ENCODE measurements at places on chromosomes 3 and 15.
A peak's percentile ranks its signal among the peaks of the same experiment; 100 is the strongest.

GRCh38 chr3:61184956-61185355 lies 66.3 kb downstream of the FHIT start:
- H3K27ac ChIP-seq = no peak overlapping the region
- H3K4me1 ChIP-seq = peaks cover 16% of the 10 kb centered on the region
- no peaks in the 10 kb centered on the region for H3K27me3 ChIP-seq
- H3K4me3 ChIP-seq = no peak overlapping the region

- H3K4me3 ChIP-seq = no peak overlapping the region
- DNase-seq = no peak
- no peaks in the 10 kb centered on the region for H3K36me3 ChIP-seq
- no peaks in the 10 kb centered on the region for H3K27me3 ChIP-seq
- no peak overlapping the region for H3K27ac ChIP-seq
Measured at GRCh38 chr3:114994554-114995341, 152.3 kb downstream of the ZBTB20 start.

GRCh38 chr15:83283813-83284558 lies 478 bp downstream of the BNC1 start:
- H3K36me3 ChIP-seq = no peaks in the 10 kb centered on the region
- DNase-seq = peak; percentile 47
- H3K27ac ChIP-seq = no peak overlapping the region
- H3K4me3 ChIP-seq = peak overlapping the region; percentile 87
- peaks cover 62% of the 10 kb centered on the region for H3K27me3 ChIP-seq
- H3K4me1 ChIP-seq = peaks cover 40% of the 10 kb centered on the region

DNA sequence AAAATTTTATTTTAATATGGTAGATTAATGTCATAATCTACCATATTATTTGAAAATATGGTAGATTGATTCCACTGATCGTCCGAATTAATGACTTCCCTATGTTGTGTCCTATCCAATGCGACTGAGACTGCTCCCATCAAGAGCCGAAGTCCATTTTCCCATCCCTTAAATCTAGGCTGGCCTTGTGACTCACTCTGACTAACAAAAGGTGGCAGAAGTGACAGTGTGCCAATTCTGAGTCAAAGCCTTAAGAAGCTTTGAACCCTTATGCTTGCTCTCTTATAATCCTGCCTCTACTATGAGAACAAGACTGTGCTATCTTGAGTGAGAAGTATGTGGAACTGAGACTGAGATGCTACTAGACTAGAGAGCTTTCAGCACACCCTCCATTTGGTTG lies 387.2 kb downstream of the ROBO1 start:
- H3K27ac ChIP-seq = no peak overlapping the region
- H3K27me3 ChIP-seq = no peaks in the 10 kb centered on the region
- H3K36me3 ChIP-seq = no peaks in the 10 kb centered on the region
- no peak overlapping the region for H3K4me3 ChIP-seq

- H3K27ac ChIP-seq = peak overlapping the region; percentile 100
- H3K4me3 ChIP-seq = no peak overlapping the region
- peaks cover 6% of the 10 kb centered on the region for H3K27me3 ChIP-seq
- no peaks in the 10 kb centered on the region for H3K36me3 ChIP-seq
- DNase-seq = peak; percentile 74
- H3K4me1 ChIP-seq = peaks cover 32% of the 10 kb centered on the region
Measured at GRCh38 chr3:79019137-79019923, 748.5 kb downstream of the ROBO1 start.

DNA sequence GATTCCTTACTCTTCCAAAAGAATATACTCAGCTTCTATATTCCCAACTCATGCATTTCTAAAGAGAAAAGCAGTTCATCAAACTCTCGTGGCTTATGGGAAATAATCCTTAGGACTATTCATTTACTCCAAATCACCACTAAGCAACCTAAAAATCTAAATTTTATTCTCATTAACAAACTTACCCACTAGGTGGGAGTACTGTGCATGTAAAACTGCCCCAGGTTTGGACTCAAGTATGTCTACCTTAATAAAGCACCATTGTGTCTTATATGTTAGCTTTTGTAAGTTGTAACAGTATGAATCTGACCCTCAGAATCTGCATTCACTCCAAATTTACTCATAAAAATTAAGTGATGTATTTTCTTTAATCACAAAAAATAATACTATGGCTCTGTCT lies 25.3 kb downstream of the RAD18 start:
- H3K36me3 ChIP-seq = peaks cover 36% of the 10 kb centered on the region
- no peak overlapping the region for H3K4me3 ChIP-seq
- no peaks in the 10 kb centered on the region for H3K4me1 ChIP-seq
- no peak overlapping the region for H3K27ac ChIP-seq

- peaks cover 68% of the 10 kb centered on the region for H3K4me1 ChIP-seq
- H3K27ac ChIP-seq = peak overlapping the region; percentile 90
- H3K27me3 ChIP-seq = peaks cover 4% of the 10 kb centered on the region
- H3K36me3 ChIP-seq = peaks cover 67% of the 10 kb centered on the region
- H3K4me3 ChIP-seq = no peak overlapping the region
Measured at GRCh38 chr3:139527265-139527664, 12.3 kb downstream of the RBP1 start.

DNA sequence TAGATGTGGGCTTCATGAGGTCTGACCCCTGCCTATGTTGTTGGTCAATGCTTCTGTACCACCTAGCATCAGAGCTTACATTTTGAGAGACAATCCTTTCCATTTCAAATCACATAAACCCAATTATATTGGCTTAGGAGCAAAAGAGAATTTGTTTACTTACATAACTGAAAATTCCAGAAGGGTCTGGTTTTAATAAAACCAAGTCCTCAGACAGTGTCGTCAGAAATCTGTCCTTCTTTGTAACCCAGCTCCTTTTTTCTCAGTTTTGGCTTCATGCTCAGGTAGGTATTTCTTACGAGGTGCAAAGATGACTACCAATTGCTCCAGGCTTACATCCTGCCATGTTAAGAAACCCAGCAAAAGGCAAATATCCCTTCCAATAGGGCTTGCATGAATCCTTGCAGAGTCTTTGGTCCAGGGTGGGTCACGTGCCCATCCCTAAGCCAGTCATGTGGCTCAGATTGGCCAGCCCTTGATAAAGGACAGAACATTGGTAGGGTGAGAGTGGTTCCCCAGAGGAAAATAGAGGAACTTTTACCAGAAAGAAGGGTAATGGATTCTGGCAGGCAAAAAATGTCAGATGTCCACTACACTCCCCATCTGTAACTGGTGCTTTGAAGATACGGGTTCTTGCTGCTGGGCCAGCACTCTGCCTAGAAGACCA lies 50.2 kb upstream of the VILL start:
- peaks cover 33% of the 10 kb centered on the region for H3K4me1 ChIP-seq

DNA sequence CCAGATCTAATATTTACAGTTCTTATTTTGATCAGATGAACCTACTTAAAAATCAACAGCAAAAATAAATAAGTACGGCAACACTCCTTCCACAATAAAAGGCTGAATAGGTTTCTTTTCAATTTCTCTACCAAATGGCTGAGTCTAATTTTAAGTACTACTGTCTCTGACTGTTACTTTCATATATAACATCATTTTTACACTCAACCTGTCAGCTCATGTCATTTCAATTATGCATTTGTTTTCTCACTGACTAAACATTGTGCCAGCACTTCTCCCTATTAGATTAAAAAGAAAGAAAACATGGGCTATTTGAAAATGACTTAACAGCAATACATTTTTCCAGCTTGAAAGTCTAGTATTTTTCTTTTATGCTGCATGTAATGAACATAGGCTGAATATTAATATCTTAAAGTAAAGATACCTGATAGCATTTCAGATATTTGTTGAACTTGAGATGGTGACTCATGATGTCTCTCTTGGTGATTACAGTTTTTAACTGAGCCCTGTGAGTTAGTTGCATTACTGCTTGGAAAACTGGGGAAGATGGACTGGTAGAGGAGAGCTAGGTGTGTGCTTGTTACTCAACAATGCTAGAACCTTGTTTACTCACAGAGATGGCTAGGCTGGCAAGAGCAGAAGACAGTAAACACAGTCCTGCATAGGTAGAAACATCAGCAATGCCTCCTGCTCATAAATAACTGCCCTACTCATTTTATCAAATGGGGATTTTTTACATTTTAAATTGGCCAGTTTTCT lies 73.9 kb downstream of the PEX5L start:
- H3K27ac ChIP-seq = no peak overlapping the region
- no peaks in the 10 kb centered on the region for H3K27me3 ChIP-seq
- DNase-seq = no peak
- no peaks in the 10 kb centered on the region for H3K36me3 ChIP-seq

GRCh38 chr3:149332771-149333170 lies 665 bp downstream of the TM4SF18 start:
- no peaks in the 10 kb centered on the region for H3K36me3 ChIP-seq
- no peak for DNase-seq
- H3K27me3 ChIP-seq = peaks cover 9% of the 10 kb centered on the region
- H3K27ac ChIP-seq = no peak overlapping the region
- H3K4me1 ChIP-seq = peaks cover 9% of the 10 kb centered on the region

GRCh38 chr3:33659856-33660434 lies 58.1 kb downstream of the CLASP2 start:
- DNase-seq = no peak
- no peaks in the 10 kb centered on the region for H3K27me3 ChIP-seq
- no peaks in the 10 kb centered on the region for H3K36me3 ChIP-seq
- H3K4me3 ChIP-seq = peak overlapping the region; percentile 81
- peak overlapping the region; percentile 89 for H3K27ac ChIP-seq

DNA sequence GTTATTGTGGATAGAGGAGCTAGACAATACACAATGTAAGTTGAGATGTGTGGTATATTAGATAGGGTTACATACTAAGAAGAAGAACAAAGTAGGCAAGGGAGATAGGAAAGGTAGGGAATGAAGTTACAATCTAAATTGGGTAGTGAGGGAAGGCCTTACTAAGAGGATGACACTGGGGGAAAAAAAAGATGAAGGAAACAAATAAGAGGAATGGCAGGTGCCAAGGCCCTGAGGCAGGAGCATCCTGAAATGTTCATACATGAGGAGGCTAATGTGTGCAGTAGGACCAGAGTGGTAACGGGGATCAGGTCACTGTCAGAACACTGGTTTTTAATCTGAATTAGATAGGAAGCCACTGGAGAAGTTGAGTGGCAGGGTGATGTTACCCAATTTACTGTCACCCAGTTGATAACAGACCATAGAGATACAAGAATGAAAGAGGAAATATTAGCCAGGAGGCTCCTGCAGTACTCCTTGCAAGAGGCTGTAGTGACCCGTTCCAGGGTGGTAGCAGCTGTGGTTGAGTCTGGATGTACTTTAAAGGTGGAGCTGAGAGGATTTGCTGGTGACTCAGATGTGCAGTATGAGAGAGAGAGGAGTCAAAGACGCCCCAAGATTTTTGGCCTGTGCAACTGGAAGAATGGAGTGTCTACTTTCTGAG lies 14.4 kb downstream of the RTP1 start:
- no peak for DNase-seq
- H3K4me1 ChIP-seq = peaks cover 16% of the 10 kb centered on the region
- H3K27ac ChIP-seq = no peak overlapping the region
- peaks cover 14% of the 10 kb centered on the region for H3K27me3 ChIP-seq

DNA sequence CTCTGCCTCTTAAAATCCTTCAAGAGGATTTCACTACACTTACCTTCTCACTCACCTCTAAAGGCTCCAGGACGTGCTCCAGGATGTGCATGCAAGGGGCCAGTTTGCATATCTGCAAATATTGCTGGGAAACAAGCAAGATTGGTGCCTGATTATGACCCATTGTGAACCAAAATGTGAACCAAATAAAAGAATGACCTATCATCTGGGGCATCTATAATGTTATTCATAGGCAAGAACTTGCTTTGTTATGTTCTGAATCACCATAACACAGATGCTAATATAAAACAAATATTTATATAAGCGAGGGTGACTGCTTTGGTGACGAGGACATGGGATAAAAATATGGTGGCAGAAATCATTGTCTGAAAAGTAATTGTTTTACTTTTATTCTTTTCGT lies 5.5 kb downstream of the IL12A start:
- H3K27ac ChIP-seq = no peak overlapping the region
- H3K4me1 ChIP-seq = peaks cover 7% of the 10 kb centered on the region
- H3K4me3 ChIP-seq = no peak overlapping the region
- no peak for DNase-seq
- peaks cover 33% of the 10 kb centered on the region for H3K27me3 ChIP-seq

DNA sequence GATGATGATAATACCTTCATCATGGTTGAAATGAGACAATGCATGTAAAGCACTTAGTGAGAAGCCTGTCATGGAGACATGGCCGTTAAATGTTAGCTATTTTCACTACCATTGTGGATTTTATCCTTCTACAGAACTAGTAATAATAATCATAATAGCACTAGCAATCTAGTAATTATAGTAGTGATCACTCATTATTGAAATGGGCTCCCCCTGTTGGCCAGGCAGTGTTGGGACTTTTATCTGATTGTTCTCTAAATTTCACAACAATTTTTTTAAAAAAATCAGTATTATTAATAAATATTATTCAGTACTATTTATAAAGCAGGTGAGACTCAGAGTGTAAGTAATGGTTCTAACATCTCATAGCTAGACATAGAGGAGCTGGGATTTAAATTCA lies 396.3 kb downstream of the IL5RA start:
- no peak overlapping the region for H3K27ac ChIP-seq
- H3K27me3 ChIP-seq = no peaks in the 10 kb centered on the region
- H3K4me1 ChIP-seq = peaks cover 6% of the 10 kb centered on the region

GRCh38 chr3:11726146-11726545 lies 82.4 kb upstream of the VGLL4 start:
- peaks cover 51% of the 10 kb centered on the region for H3K27me3 ChIP-seq
- no peak for DNase-seq
- H3K27ac ChIP-seq = no peak overlapping the region
- peaks cover 12% of the 10 kb centered on the region for H3K4me1 ChIP-seq
- no peaks in the 10 kb centered on the region for H3K36me3 ChIP-seq

DNA sequence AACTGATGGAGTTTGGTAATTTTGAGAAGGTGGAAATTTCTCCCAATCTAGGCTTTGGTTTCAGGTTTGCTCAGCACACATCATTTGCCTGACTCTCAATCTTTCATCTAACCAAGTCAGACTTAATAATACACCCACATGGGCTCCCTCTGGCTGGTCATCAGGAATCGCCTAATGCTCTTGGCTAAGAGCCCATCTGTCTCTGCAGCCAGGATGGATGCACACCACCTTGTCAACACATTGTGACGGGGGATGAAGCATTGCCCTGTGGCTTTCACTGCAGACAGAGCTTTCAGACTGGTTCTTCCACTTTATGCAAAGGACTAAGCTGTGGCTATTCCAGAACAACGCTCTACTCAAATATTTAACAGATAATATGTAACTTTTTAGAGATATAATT lies 3.0 kb upstream of the HDGFL3 start:
- no peak overlapping the region for H3K4me3 ChIP-seq
- H3K27me3 ChIP-seq = no peaks in the 10 kb centered on the region
- H3K4me1 ChIP-seq = peaks cover 10% of the 10 kb centered on the region
- no peak overlapping the region for H3K27ac ChIP-seq

GRCh38 chr3:12796171-12797123 lies at the start of gene CAND2:
Gene CAND2 (plus strand): TSS chr3:12796680. CDS start chr3:12796721, 41 bp downstream.
- H3K4me3 ChIP-seq = peak within 1 kb of the TSS; percentile 85
- peak; percentile 75 for DNase-seq
- peaks cover 8% of the 10 kb centered on the region for H3K27me3 ChIP-seq
- peaks cover 35% of the 10 kb centered on the region for H3K4me1 ChIP-seq
- H3K27ac ChIP-seq = no peak within 1 kb of the TSS
- no peaks in the 10 kb centered on the region for H3K36me3 ChIP-seq

- H3K27ac ChIP-seq = no peak overlapping the region
- no peaks in the 10 kb centered on the region for H3K36me3 ChIP-seq
- no peaks in the 10 kb centered on the region for H3K27me3 ChIP-seq
- peak; percentile 28 for DNase-seq
- no peak overlapping the region for H3K4me3 ChIP-seq
Measured at GRCh38 chr15:55740981-55741832, 1.7 kb downstream of the PRTG start.

- no peak for DNase-seq
- no peaks in the 10 kb centered on the region for H3K36me3 ChIP-seq
- H3K4me1 ChIP-seq = no peaks in the 10 kb centered on the region
- H3K27ac ChIP-seq = no peak overlapping the region
- no peak overlapping the region for H3K4me3 ChIP-seq
Measured at GRCh38 chr3:12258911-12259310, 30.0 kb upstream of the PPARG start.

Measured in nephron progenitor cell (in vitro differentiated cells).